Dermis blood vessel endothelial cell (primary cell): ENCODE measurements at places on chromosomes 2 and 18. TPM values are rescaled to one million over a fixed set of nuclear protein-coding genes. Genes with fewer than 3 reads are reported as not detected.

The LHCGR gene
- total RNA-seq, result not detected in 2 replicates

The DOK6 gene
- total RNA-seq, result under 0.01 and 1.0 TPM in 2 replicates

The ELOA2 gene
- not detected in 2 replicates for total RNA-seq

The ERFE gene
- 0.34 and 0.47 TPM in 2 replicates for total RNA-seq

The ACMSD gene
- total RNA-seq, result 0.09 and 0.34 TPM in 2 replicates

The UNC80 gene
- total RNA-seq, result 0.17 and 0.19 TPM in 2 replicates

The MC4R gene
- not detected in 2 replicates for total RNA-seq

The ACTG2 gene
- total RNA-seq, result 0.05 TPM in 1 of 2 replicates, not detected in the other

The SLC30A3 gene
- total RNA-seq, result 17.9 and 25.8 TPM in 2 replicates
